Kidney (tissue), 22 donors: ENCODE measurements at places on chromosomes 16 and 17.

GRCh38 chr17:1861391-1862010 is 31.7 kb downstream of the RPA1 start:
- DNase-seq: no peak

GRCh38 chr16:66266436-66267291 is 99.8 kb upstream of the CDH5 start:
- DNase-seq: no peak

DNA sequence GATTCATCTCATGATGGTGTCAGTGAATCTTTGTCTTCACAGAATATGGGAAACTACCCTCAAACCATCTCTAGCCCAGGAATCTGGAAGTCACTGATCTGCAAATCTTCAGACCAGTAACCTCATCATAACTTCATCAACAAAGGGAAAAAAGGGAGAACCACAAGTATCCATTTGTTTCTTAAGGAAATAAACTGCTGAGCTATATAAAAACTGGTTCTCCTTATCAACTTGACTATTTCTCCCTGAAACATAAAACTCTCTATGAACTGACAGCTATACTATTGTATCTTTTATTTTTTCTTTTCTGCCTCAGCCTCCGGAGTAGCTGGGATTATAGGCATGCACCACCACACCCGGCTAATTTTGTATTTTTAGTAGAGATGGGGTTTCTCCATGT is 39.3 kb downstream of the TRIM37 start:
- DNase-seq: no peak

- peak; percentile 51 for DNase-seq
Measured at GRCh38 chr16:1261131-1261892, 5.4 kb downstream of the TPSD1 start.

DNA sequence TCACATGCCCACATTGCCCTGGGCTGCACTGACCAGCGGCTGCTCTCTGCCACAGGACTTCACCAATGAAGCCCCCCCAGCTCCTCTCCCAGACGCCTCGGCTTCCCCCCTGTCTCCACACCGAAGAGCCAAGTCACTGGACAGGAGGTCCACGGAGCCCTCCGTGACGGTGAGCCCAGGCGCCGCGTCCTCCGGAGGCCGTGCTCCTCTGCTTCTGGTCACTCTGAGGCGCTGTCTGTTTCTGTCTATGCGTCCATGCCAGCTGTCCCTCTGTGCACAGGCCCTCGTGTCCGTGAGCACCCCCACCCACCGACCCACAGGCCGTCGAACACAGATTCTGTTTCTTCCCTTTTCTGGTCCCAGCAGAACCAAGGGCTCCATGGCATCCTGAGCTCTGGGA is 62.6 kb downstream of the PLD6 start:
- no peak for DNase-seq
